ENCODE measurements at places on chromosomes 6 and 20.

DNA sequence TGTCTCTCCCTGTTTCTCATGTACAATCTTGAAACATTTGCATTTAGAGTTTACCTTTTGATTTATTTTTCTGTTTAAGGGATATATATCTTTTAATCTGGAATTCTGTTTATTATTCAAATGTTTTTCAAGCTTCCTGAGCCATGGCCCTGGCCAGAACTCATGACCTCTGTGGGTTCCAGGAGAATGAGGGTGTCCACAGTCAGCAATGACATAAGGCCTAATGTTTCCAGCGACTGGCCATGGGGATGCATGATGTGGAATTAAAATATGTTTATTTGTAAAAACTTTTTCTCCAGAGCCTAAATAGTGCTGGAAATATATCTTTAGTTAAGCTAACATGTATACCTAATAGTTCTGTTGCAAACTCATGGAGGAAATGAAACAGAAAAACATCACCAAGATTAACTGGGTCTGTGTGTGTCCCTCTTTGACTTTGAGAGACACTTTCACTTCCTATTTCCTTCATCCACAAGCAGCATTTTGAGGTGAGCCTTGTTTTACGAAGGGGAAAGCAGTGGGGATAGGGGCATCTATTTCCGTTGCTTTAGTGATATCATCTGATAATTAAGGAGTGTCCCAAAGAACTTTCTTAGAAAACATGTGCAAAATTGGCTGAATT lies 87.6 kb downstream of the SMOC2 start:
- no peak for DNase-seq

DNA sequence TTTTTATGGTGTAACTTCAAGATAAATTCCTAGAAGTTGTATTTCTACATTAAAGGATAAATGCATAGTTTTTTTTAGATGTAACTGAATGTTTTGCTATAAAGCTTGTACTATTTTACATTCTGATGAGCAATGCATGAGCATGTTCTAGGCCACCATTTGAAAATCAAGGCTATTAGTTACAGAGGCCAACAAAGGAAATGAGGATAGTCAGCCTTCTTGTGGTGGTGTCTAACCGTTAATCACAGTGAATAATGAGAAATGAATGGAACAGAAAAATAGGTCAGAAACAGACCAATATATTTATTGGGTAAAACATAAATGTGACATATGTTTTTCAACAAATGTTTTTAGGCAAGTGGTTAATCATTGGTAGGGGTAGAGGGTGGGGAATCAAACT lies 37.6 kb upstream of the L3MBTL3 start:
- no peak for DNase-seq

GRCh38 chr6:89144354-89144906 lies 1.4 kb upstream of the PM20D2 start:
- DNase-seq = no peak

GRCh38 chr20:17647391-17648314 lies 34.4 kb downstream of the RRBP1 start:
- no peak for DNase-seq

DNA sequence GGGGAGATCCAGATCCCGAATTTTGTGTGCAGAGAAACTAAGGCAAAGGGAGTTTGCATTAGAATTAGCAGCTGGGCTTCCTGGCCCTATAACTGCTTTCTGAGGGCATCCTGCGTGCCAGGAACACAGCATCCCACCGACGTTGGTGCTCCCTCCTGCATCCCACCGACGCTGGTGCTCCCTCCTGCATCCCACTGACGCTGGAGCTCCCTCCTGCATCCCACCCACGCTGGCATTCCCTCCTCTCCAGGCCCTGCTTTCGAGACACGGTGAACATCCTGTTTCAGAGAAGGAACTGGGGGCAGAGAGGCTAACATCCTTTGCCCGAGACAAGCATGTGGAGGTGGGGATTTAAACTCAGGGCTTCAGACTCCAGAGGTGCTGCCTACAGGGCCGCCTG lies 44.4 kb downstream of the DACT2 start:
- no peak for DNase-seq

All from activated CD8-positive, alpha-beta memory T cell treated with anti-CD3 and anti-CD28 coated beads for 4 hours (primary cell).